ENCODE measurements at places on chromosomes 2 and 18.

- peak; percentile 82 for DNase-seq
These were observed at the start of gene CYTIP for GRCh38 chr2:157443795-157444640. Gene CYTIP, minus strand, starts transcription at chr2:157444089. Its CDS starts 69 bp downstream, at chr2:157444020.

- DNase-seq, result peak; percentile 54
These were observed at the start of gene CXCR4 for GRCh38 chr2:136117909-136118818. Gene CXCR4, minus strand, starts transcription at chr2:136118149. Its CDS starts 89 bp downstream, at chr2:136118060.

GRCh38 chr2:157223624-157224205 lies 33.8 kb upstream of the GALNT5 start:
- DNase-seq, result no peak

GRCh38 chr2:237883951-237884446 lies 24.6 kb downstream of the RAMP1 start:
- DNase-seq, result no peak

DNA sequence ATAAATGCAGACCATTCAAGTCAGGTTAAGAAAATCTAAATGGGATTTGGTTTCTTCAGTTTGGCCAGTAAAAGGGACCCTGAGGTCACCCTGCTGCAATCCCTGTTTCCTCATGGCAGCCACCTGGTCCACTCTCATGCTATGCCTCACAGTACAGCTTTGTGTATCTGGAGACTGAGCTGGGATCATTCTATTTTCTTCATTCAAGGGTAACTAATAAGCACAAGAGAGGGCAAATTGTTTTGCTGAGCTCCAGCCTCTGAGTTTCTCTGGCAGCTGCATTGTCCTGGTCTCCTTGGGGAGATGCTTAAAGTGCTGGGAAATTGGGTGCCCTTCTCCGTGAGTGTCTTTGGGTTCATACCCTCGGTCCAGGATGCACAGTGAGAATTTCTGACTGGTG lies 18.5 kb upstream of the BCL2L11 start:
- DNase-seq, result no peak

- DNase-seq, result no peak
These were observed 151.5 kb downstream of the GULP1 start for GRCh38 chr2:188443207-188443606.

DNA sequence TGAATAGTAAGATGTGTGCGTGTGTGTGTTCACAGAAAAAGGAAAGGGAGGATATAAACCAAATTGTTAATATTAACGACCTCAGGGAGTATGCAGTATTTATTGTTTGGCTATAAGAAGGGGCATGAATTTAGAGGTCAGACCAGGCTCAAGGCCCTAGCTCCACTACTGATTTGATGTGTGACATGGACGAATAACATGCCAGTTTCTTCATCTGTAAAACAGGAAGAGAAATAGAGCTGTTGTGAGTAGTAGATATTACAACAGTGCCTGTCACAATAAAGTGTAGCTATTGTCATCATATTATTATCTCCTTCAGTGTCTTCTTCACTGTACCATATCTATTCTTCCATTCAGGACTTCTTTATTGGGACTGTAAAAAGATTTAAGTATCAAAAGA lies 4.1 kb upstream of the MAT2A start:
- DNase-seq, result no peak

DNA sequence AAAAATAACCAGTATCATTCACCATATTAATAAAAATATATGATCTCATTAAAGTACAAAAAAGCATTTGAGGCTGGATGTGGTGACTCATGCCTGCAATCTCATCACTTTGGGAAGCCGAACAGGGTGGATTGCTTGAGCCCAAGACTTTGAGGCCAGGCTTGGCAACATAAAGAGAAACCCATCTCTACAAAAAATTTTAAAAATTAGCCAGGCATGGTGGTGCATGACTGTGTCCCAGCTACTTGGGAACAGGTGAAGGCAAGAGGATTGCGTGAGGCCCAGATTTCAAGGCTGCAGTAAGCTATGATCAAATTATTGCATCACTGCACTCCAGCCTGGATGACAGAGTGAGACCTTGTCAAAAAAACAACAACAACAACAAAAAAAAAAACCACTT lies 75.9 kb downstream of the RAD51AP2 start:
- no peak for DNase-seq

GRCh38 chr2:42974169-42974720 lies 181.9 kb upstream of the HAAO start:
- DNase-seq, result no peak

DNA sequence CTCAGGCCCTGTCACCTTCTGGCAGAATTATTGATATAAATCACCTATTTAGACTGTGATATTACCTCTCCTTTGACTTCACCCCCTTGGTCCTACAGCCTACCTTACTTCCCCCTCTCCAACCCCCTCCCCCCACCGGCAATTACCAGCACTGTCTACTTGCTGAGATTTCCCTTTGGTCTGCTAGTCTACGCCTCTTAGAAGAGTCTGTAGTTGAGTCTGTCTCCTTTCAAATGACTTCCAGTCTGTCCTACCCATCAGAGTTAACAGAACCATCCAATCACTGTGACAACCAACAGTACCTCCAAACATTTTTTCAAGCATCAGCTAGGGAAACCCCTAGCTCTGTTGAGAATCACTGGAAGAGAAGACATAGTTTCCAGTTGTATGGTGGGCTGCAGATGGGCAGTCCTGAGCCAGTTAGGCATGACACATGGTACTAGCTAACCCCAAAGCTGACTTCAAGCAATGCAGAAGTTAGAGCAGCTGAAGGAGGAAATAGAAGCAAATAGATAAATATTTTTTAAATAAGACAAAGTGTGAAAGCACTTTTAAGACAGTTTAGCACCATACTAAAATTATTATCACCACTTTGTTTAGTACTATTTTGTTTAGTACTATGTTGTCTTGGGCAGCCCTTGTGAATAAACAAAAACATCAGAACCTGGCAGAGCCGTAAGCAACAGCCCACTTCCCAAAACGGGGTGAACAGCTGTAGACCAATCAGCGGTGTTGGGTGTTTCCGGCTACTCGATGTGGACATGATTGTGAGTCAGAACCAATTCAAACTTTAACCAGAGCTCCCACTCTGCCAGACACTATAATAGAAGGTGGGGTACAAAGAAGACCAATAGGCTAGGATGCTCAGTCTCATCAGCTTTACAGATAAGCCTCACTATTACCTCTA lies 2.7 kb upstream of the ASNSD1 start:
- DNase-seq, result no peak

DNA sequence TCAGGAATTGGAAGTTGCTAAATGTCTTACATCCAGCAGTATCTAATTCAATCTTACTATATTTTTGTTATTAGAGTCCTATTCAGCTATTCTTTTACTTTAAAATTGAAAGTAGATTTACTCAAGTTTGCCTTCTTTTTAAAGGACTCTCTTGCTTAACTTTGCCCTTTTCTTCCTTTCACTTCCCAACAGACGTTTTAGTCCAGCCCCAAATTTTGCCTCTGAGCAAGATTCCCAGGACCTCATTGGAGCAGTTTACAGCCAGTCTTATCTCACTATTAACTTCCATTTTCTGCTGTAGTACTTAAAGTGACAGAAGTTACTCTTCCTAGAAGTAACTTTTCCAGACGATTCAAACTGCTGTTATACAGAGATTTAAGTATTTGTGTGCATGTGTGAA lies 1.7 kb upstream of the PRKD3 start:
- DNase-seq, result peak; percentile 73

GRCh38 chr2:203535078-203535783 lies at the start of gene RAPH1:
Gene RAPH1, minus strand, starts transcription at chr2:203535301. Its CDS starts 39,948 bp downstream, at chr2:203495353.
- DNase-seq, result peak; percentile 80

- DNase-seq, result no peak
These were observed 82.4 kb downstream of the NCKAP5 start for GRCh38 chr2:133485868-133486267.

DNA sequence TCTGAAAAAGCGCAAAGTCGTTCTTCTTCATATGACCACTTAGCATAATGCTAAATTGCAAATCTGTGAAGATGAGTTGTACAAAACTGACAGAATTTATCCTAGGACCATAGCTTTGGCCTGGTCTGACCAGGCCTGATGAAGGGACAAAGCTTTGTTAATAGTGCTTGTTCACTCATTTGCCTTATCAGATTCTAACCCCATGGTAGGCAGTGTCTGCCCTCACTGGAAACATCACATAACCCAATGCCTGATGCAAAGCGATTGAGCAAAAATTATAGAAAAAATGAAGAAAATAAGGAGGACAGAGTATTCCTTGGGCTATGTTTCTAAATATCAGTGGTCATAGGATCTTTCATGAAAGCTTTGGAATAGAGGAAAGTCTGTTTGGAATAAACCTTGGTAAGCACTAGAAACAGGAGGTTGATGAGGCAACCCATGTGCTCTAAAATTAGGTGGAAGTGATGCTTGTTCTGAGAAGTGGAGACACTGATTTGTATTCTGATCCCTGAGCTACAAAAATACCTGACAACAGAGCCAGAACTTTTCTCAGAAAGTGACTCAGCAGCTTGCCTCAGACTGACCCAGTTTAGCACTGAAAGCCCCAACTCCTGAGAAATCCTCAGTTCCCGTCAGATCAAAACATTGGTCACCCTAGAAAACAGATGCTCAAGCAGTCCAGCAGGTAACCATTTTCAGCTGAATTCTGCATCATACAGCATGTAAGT lies 131.4 kb upstream of the MAPRE2 start:
- peak; percentile 60 for DNase-seq

- no peak for DNase-seq
These were observed 106.6 kb downstream of the TMEM131 start for GRCh38 chr2:97889156-97889555.

GRCh38 chr2:144357623-144358373 lies 162.1 kb downstream of the ZEB2 start:
- peak; percentile 99 for DNase-seq

GRCh38 chr2:16824472-16824871 lies 158.8 kb upstream of the CYRIA start:
- DNase-seq, result no peak

DNA sequence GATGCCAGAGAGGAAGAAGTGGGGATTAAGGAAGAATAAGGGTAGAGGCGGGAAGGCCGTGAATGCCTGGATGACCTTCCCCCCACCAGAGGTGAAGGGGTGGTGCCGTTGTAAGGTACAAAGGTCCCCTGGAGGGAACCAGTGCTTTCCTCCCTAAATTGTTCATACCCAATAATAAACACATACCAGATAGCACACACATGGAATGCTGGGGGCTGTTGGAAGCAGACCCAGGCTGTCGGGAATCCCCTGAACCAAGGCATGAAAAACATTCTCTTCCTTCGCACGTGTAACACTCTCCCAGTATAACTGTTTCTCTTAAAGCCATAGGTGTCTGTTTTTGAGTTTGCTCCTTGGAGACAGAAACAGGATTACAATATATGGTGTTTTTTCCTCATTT lies 107.1 kb upstream of the CTAGE1 start:
- no peak for DNase-seq

GRCh38 chr2:6072276-6072675 lies 380.1 kb downstream of the SOX11 start:
- no peak for DNase-seq

DNA sequence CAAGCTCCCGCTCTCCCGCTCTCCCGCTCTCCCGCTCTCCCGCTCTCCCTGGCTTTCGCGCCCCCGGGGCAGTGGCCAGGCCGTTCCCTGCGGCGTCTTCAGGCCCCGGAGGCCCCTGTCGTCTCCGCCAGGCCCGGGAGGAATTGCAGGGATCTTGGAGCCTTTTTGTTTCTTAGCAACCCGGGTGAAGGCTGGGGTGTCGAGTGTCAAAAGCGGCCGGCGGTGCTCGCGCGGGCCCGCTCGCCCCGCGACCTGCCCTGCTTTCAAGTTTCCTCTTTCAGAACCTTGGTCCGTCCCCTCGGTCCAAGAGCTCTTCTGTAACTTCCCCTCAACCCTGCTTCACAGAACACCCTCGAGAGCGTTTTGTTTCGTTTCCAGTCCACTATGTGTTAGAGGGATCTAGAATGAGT lies 1.4 kb downstream of the RNF138 start:
- DNase-seq, result peak; percentile 33

GRCh38 chr2:234166531-234166930 lies 116.0 kb downstream of the SPP2 start:
- DNase-seq, result no peak

GRCh38 chr18:2914185-2914880 lies 67.5 kb downstream of the EMILIN2 start:
- DNase-seq, result no peak

DNA sequence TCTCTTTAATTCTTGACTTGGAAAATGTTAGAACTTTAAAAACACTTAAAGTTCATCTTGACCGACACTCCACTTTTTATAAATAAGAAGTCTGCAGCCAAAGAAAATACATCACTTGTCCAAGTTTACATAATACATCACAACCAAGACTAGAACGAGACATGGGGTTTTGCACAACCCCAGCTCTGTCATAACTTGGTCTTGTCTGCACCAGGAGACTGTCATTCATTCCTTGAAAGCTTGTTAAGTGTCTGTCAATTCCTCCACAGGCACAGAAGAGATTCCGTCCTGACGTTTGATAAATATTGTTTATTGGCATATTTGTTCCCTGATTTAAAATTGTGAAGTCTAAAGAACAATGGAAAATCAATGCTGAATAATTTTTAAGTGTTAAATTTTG lies 139.5 kb upstream of the SETBP1 start:
- DNase-seq, result no peak

DNA sequence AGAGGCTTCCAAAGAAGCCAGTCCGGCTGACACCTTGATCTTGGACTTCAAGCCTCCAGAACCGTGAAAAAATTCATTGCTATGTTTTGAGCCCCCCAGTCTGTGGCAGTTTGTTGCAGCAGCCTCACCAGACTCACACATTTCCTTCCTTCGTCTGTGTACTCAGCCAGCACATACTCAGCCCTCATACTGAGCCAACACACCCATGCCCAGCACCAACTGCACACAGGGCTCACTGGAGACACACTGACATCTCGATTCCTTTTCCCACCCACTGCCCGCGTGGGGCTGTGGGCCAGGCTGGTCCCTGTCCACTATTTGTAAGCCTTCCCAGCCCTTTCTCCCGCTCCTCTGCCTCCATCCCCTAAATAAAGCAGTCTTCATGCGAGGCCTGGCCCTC lies 24.1 kb upstream of the NMUR1 start:
- DNase-seq, result no peak

DNA sequence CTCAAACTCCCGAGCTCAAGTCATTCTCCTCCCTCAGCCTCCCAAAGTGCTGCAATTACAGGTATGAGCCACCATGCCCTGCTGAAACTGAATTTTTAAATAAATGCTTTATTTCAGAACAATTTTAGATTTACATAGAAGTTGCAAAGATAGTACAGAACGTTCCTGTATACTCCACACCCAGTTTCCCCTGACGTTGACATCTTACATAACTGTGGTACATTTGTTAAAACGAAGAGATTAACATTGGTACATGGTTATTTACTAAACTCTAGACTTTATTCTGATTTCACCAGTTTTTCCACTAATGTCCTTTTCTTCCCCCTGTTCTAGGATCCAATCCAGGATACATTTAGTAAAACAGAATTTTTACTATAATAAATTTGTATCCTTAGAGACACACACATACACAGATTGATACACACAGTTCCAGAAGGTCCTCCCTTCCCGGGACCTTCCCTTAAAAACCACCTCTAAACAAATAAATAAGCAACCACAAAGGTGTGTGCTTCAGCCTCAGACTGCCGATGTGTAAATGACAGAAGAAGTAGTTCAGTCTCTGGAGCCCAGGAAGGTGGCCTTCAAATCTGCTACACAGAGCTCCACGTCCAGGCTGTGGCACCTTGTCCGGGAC lies 6.9 kb downstream of the NEU2 start:
- peak; percentile 31 for DNase-seq

- peak; percentile 93 for DNase-seq
These were observed at the start of gene RAB27B for GRCh38 chr18:54828281-54828881. Gene RAB27B, plus strand, starts transcription at chr18:54828477. Its CDS starts 49,109 bp downstream, at chr18:54877586.

Measured in renal cortical epithelial cell (primary cell).